ENCODE measurements at places on chromosomes 6 and 20.

- DNase-seq, result no peak
- H3K4me3 ChIP-seq, result no peak overlapping the region
- H3K4me1 ChIP-seq, result no peaks in the 10 kb centered on the region
- no peaks in the 10 kb centered on the region for H3K36me3 ChIP-seq
- no peaks in the 10 kb centered on the region for H3K27me3 ChIP-seq
- no peak overlapping the region for H3K27ac ChIP-seq
These were observed 205.0 kb downstream of the ARID1B start for GRCh38 chr6:156982168-156982567.

- H3K4me3 ChIP-seq, result no peak overlapping the region
- no peaks in the 10 kb centered on the region for H3K36me3 ChIP-seq
- DNase-seq, result no peak
- no peaks in the 10 kb centered on the region for H3K4me1 ChIP-seq
These were observed 16.8 kb downstream of the TREM1 start for GRCh38 chr6:41269716-41270115.

DNA sequence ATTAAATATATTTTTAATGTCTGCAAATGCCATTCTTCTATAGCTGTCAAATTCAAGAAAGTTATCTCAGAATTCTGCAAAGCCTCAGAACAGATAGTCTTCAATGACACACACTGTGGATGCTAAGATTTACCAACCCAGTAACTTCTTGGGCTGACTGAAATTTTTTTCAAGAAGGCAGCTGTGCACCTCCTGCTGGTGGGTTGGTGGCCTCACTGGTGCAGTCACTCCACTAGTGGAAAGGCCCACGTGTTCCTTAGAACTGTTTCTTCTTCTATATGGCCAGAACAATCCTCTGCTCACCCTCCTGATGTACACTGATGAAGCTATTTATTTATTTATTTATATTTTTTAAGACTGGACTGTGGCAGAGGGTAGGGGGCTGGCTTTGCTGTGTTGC is 28.1 kb upstream of the MTCL3 start:
- H3K27ac ChIP-seq, result no peak overlapping the region
- no peaks in the 10 kb centered on the region for H3K4me1 ChIP-seq
- no peaks in the 10 kb centered on the region for H3K27me3 ChIP-seq
- no peaks in the 10 kb centered on the region for H3K36me3 ChIP-seq
- DNase-seq, result no peak
- H3K4me3 ChIP-seq, result no peak overlapping the region

DNA sequence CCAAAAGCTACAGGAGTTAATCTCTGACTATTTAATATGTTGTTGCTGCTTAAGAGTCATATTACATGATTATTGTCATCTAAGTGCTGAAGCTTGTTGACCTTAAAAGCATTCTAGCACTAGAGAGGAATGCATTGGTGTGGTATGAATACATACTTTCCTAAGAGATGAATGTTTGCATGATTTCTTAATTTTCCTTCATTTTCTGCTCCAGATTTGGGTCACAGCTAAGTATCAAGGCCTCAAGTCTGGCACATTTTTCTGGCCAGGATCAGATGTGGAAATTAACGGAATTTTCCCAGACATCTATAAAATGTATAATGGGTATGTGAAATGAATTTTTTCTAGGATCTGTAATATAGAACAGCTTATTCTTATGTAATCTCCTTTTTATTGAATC is 53.6 kb downstream of the ENPP1 start:
- H3K27me3 ChIP-seq, result no peaks in the 10 kb centered on the region
- H3K4me1 ChIP-seq, result no peaks in the 10 kb centered on the region
- no peaks in the 10 kb centered on the region for H3K36me3 ChIP-seq
- H3K27ac ChIP-seq, result no peak overlapping the region
- DNase-seq, result no peak
- no peak overlapping the region for H3K4me3 ChIP-seq

GRCh38 chr20:38825571-38825900 is 20.0 kb downstream of the PPP1R16B start:
- no peak overlapping the region for H3K4me3 ChIP-seq
- DNase-seq, result no peak
- H3K27me3 ChIP-seq, result no peaks in the 10 kb centered on the region
- no peaks in the 10 kb centered on the region for H3K36me3 ChIP-seq

DNA sequence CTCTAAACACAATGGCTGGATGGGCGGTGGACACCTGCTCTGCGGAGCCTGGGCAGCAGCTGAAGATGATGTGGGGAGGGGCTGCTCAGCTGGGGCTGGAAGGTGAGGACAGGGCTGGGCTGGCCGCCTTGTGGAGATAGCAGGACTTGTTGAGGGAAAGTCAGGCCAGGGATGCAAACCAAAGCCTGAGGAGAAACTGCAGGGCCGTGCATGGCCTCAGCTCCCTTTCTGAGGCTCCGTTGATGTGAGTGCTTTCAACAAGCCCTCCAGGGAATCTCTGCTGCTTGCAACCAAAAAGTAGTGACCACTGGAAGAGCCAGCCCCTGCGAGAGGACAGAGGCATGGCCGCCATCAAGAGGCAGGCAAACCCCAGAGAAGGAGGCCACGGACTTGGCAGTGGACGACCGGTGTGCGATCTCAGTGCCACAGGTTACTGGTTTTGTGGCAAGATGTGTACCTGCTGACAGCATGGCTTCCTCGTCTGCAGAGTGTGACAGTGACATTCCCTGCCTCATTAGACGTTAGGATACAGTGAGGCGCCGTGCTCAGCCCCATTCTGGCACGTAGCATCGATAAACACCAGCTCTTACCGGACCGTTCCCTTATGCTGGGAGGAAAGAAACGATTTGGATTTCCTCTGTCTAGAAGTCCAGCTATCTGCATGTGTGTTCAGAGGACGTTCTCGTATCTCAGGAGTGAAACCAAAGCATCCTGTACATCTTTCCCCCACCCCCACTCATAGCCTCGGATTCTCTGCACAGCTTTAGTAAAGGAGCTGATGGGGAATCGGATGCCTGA is 37.9 kb downstream of the ERMARD start:
- peak overlapping the region; percentile 59 for H3K4me3 ChIP-seq
- H3K36me3 ChIP-seq, result no peaks in the 10 kb centered on the region
- DNase-seq, result no peak
- no peaks in the 10 kb centered on the region for H3K4me1 ChIP-seq
